ENCODE measurements at places on chromosomes 1 and 21.
A peak's percentile ranks its signal among the peaks of the same experiment; 100 is the strongest.

- no peak for DNase-seq
Measured at GRCh38 chr1:60886793-60887331, 195.5 kb upstream of the NFIA start.

DNA sequence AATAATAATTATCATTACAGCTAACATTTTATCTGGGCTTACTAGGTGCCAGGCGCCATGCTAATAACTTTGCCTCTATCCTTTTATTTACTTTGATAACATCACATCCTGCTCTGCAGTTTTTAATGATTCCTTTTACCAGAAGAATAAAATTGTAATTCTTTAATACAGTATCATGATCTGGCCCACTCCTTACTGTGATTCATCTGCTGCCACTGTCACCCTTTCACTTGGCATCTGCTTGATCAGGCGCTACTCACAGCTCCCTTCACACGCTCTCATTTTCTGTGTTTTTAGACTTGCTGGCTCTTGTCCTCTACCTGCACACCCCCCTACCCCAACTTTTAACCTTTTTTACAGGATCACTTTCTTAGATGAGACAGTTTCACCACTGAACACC lies 167.5 kb downstream of the NTMT2 start:
- DNase-seq: no peak

- no peak for DNase-seq
Measured at GRCh38 chr1:199202331-199202730, 563.5 kb downstream of the PTPRC start.

- no peak for DNase-seq
Measured at GRCh38 chr1:170096806-170097340, 22.4 kb upstream of the KIFAP3 start.

GRCh38 chr1:223001653-223002634 lies 141.1 kb downstream of the TLR5 start:
- peak; percentile 23 for DNase-seq

- no peak for DNase-seq
Measured at GRCh38 chr1:200079232-200079940, 51.9 kb downstream of the NR5A2 start.

DNA sequence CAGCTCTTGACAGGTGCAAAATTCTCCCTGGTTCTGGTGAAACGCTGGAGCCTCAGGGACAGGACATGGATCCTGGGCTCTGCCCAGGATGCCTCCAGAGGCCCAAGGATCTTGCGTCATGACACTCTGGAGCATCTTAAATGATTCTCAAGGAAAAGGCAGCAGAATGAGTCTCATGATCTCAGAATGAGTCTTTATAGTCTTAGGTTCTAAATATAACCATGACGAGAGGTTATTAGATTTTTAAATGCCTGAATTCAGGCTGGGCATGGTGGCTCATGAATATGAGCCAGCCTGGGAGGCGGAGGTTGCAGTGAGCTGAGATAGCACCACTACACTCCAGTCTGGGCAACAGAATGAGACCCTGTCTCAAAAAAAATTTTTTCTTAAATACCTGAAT lies 55.5 kb downstream of the ECE1 start:
- no peak for DNase-seq

GRCh38 chr21:31420988-31421387 lies 76.9 kb upstream of the TIAM1 start:
- DNase-seq: no peak

GRCh38 chr1:201250326-201251011 lies 32.8 kb upstream of the PKP1 start:
- DNase-seq: no peak

DNA sequence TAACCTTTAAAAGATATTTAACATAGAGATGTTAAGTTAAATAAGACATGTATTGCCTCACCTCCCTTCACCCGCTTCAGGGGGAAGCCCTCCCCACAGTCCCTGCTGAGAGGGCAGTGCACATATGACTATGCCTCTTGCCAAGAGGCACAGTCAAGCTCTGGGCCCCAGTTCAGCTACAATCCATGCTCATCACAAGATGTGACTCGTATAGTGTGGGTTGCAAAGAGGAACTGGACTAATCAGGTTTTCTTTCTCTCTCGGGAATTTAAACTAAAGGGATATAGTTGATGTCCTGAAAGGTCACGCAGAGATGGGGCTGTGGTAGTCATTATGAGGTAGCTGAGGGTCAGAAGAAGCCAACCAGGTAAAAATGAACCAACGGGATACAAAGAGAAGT lies 35.6 kb downstream of the LYST start:
- no peak for DNase-seq
